ENCODE measurements at places on chromosomes 13 and 19.

DNA sequence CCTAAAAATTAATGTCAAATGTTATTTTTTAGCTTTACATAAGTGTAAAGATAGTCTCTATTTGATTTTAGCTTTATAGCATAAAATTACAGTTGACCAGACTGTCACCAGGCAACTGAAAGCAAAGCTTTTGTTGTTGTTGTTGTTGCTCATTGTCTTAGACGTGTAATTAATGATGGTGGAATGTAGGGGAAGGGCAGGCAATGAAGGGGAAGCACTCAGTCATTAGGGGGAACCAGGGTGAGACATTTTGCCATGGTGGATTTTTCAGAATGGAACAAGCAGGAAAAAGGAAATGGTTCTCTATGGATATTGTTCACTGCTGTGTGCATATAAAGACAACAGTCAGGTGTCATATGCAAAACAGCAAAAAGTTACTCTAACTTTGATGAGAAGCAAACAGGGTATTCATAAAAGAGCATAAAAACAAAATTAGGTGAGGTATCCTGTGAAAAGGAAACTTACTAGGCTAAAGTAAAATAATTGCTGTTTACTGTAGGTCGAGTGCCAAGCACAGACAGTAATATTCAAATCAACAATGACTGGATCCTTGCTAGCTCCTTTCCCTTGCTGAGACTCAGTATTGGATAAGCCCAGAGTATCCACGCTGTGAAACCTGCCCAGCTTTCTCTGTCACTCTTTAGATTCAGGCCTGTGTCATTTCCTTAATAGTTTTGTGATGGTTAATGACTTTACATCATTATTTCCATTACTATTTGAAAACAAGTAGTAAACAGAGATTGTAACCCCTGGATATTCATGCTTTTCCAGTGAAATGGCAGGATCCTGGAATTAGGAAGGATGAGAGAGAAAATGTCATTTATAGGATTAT, 110.5 kb downstream of the LRCH1 start:
- no peak for DNase-seq

- DNase-seq = no peak
Measured at GRCh38 chr19:47036097-47036651, 12.2 kb downstream of the TMEM160 start.

DNA sequence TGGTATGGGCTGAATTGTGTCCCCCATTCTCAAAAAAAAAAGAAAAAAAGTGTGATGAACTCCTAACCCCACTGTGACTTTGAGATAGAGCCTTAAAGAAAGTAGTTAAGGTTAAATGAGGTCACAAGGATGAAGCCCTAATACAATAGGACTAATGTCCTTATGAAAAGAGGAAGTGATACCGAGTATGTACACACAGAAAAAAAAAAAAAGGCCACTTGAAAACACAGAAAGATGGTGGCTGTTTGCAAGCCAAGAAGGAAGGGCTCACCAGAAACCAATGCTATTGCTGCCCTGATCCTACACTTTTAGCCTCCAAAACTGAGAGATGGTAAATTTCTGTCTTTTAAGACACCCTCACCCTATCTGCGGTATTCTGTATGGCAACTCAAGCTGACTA, 955.6 kb downstream of the PCDH17 start:
- DNase-seq = no peak

GRCh38 chr13:74774264-74774663, 640.1 kb upstream of the KLF12 start:
- DNase-seq = no peak

GRCh38 chr13:67273001-67273400, 42.9 kb upstream of the PCDH9 start:
- DNase-seq = no peak

DNA sequence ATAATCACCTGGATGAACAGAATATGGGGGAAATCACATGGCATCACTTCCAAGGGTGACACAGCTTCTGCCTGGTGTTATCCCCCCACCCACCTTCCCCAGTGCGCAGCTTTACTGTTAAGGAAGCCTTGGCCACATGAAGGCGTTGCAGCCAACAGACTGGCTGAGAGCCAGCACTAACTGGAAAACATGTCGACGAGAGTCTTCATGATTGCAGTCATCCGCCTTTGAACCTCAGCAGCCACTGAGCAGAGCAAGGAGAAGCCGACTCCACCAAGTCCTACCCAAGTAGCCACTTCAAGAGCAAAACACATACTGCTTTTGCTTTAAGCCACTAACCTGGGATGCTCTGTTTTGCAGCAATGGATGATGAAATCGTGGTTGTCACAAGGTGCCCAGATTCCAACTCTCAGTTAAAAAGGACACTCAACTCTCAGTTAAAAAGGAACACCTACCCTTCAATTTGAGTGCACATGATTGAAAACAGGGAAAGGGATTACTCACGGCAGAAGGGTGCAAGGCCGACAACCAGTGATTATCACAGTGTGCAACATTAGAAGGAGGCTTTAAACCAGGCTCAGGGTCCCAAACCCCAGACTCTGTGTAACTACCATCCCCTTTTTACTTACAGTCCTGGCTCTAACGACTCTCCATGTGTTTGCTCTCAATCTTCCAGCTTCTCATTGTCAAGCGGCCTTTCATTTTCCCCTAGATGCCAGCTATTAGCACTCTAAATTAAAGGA, 149.1 kb downstream of the KLF12 start:
- DNase-seq = peak; percentile 35
